HEK293T (cell line): ENCODE measurements at places on chromosomes 7 and 10.
A peak's percentile ranks its signal among the peaks of the same experiment; 100 is the strongest.

DNA sequence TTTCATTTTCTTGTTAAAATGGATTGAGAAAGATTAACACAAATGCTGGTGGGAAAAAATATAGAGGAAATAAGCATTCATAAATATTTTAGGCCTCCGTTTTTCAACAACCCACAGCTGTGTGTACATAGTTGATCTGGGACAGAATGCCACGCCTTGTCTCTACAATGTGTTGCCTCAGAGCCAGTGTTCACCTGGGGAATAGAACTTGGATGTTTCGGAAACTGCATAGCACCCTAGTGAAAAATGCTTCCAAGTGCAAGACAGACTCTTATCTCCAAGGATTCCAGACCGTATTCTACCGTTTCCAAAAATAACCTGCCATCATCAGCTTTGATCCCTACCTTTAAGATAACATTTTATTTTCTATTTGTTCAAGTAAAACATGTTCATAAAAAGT is 260.9 kb downstream of the SDK1 start:
- no peak for DNase-seq

- DNase-seq: no peak
Observed at GRCh38 chr7:42978496-42978895, 46.3 kb downstream of the MRPL32 start.

GRCh38 chr7:36925207-36925606 is 200.9 kb upstream of the AOAH start:
- DNase-seq: no peak

GRCh38 chr7:28091190-28091589 is 89.4 kb downstream of the JAZF1 start:
- no peak for DNase-seq

DNA sequence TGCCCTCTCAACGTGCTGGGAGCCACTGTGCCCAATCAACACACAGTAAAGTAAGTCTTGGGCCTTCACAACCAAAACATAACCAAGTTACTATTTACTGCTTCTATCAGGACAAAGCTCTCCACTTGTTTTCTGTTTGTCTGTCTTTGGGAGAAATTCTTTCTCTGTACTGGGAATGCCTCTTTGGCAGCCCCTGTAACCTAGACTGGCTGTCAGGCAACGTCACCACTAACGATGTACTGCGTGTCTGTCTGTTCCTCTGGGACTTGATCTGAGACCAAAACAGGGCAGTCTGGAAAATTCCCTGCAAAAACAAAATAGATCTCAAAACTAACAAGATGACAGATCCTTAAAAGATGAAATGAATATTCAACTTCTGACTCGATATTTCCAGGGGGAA is 113.0 kb downstream of the SMURF1 start:
- DNase-seq: no peak

DNA sequence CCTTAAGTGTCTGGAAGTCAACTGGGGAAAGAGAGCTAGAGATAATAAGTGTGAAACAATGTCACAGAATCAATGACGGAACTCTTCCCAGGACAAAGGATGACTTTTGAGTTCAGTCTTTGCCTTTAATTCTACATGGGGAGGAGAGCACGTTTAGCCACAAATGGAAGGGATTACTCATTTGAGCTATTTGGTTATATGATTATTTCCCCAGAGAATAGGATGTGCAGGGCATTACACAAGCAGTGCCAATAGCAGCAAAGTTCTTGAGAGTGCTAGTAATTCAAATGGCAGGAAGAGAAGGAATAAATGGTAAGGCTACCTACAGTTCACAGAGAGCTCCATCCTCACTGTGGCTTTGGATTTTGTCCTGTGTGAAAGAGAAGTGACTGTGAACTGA is 6.0 kb downstream of the EGFR start:
- no peak for DNase-seq

GRCh38 chr7:3648276-3648675 is 347.2 kb downstream of the SDK1 start:
- DNase-seq: no peak

DNA sequence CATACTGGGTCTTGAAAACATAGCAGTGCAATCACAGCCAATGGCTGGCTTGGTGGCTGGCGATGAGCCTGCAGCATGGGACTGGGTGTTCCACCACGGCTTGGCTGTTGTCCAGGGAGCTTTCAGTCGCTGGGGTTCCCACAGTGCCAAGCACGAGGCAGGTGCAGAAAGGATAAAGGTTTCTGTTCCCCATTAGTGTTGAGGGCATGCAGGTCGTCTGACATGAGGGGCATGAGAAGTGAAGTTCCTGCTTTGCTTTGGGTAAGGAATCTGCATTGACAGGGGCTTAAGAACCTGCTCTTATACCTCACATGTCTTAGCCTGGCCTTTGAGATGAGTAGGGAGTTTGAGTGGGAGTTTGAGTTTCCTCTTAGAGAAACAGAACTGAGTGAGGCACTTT is 9.0 kb upstream of the CFTR start:
- no peak for DNase-seq

DNA sequence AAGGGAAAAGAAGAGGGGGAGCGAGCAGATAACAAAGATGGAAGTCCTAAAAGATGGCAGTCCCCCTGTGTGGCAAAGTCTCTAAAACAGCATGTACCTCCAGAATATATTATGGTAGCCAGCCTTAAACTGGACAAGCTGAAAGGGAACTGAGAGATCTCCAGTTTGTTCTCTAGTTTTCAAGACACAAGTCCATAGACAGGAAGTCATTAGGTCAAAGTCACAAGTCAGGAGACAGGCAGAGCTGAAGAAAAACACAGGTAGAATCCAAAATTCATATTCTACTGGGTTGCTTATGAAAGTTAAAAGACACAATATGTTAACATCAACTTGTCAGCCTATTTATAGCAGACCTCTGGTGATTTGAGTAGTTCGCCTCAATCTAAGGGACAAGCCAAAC is 38.7 kb downstream of the FAM107B start:
- DNase-seq: no peak

- no peak for DNase-seq
Observed at GRCh38 chr10:72756674-72757385, 64.9 kb downstream of the MCU start.

DNA sequence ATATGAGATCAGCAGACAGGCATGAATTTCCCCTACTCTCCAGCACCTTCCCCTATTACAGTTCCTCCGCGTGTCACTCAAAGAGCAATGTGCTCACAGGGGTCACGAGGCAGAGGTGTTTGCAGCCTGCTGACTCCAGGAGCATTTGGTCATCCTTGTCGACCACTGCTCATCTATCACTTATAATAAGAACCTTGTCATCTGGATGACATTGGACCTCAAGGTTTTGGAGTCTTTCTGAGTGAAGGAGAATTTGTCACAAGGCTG is 32.9 kb upstream of the PLPP4 start:
- no peak for DNase-seq

GRCh38 chr10:116761883-116762282 is 19.5 kb upstream of the HSPA12A start:
- no peak for DNase-seq

DNA sequence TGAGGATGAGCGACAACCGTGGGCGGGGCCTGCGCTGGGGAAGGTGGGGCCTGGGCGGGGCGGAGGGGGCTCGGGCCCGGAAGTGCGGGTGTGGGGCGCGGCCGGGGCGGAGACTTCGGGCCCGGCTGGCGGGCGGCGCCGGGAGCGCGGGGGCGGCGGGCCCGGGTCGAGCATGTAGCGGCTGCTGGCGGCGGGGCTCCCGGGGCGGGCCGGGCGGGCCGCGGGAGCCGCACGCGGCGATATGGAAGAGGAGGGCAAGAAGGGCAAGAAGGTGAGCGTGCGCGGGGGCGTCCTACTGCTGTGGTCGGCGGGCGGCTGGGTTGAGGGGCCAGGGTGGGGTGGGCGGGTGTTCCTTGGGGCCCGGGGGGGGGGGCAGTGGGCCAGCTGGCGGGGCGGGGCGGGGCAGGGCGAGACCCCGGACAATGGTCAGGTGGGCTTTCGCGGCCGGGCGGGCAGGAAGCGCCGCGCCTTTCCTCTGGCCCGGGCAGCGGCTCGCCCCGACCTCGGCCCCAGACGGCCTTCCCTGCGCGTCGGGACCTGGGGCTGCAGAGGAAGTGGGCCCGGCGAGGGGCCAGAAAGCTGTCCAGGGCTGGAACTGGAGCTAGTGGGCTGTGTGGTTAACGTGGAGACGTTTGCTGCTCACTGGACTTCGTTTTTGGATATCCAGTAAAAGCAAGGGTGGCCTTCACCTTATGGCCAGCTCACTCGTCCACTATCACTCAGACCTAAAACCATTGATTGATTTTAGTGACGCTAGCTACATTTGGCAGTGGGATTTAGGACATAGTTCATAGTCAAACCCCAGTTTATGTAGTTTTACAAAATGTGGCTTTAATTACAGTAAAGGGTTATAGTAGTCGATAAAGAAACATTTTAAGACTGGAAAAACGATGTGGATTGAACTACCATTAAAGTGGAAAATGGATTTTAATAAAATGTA is at the start of gene CCM2:
Gene CCM2 (plus strand): TSS at position 109 of the 940 bp plus-strand sequence. CDS start 133 bp downstream, at position 242.
- peak; percentile 44 for DNase-seq

DNA sequence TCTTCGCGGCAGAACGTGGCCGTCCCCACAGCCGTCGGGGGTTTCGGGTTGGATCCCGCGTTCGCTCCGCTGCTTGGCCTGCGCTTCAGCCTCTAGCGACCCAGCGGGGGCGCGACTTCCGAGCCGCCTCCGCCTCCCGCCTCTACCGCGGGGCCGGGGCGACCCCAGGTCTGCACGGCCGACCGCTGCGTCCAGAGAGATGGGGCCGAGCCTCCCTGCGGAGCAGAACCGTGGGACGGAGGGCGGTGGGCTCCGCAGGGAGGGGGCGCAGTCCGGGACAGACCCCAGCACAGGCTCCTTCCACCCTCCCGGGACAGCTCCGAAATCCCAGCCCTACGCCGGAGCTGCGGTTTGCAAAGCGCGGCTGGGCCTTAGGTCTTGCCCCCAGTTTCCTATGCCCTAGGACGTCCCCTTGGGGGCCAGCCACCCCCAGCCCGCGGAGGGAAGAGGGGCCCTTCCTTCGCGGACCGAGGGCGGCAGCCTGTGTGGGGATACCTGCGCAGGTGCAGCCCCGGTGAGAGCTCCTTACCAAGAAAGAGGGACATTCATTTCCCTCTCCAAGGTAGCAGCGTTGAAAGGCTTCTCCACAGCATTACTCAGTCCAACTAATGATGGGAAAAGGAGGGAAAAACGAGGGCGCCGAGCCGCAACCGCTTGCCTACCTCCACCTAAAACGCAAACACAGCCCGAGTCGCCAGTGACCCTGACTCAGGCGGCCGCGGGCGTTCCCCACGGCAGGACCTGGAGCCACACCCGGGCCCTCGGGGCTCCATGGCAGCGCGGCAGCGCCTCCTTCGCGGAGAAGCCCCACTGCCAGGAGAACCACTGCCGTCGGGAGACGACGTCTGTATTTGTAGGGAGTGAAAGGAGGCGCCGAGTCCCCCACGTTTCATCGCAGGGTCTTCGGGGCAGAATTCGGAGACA is 115.7 kb downstream of the BMS1 start:
- DNase-seq: no peak

DNA sequence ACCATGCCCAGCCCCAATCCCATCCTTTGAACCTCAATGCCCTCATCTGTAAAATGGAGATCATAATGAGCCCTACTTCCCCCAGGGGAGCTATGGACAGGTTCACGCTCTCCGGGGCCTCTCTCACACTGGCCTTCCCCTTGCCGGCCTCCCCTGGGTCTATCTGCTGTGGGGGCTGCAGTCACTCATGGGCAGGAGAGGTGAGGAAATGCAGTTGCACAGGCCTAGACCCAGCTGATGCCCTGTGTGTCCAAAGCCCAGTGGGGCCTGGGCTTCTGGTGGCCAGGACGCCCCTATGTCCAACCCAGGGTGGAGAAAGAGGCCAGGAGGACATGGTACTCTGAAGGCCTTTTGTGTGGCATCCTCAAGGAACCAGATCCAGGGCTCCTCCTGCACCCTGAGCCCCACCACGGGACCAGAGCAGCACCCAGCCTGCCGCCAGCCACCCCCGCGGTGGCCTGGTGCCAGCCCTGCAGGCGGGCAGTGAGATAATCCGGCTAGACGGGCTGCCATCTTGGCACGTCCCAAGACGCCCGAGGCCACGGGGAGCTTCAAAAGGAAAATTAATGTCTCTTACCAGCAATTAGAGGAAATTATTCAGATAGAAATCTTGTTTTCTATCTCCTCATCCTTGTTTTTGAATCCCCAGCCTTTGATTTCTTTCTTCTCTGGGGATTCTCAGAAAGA is 39.0 kb downstream of the MYL10 start:
- DNase-seq: no peak

DNA sequence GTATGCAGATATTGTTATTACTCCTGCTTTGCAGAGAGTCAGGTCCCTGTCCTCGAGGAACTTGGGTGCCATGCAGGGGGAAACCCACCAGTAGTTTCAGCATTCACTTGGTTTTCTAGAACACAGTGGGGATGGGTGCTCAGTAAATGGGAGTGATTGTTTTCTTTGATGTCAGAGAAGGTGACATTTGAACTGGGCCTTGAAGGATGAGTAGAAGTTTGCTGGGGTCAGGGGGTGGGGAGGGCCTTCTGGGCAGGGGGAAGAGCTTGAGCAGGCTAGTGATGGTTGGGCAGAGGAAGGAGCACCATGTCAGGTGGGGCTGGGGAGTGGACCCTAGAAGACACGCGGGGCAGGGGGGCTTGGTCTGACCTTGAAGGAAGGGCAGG is 5.9 kb downstream of the ADAMTS14 start:
- DNase-seq: no peak

- DNase-seq: no peak
Observed at GRCh38 chr10:116877391-116877790, 28.1 kb downstream of the ENO4 start.

DNA sequence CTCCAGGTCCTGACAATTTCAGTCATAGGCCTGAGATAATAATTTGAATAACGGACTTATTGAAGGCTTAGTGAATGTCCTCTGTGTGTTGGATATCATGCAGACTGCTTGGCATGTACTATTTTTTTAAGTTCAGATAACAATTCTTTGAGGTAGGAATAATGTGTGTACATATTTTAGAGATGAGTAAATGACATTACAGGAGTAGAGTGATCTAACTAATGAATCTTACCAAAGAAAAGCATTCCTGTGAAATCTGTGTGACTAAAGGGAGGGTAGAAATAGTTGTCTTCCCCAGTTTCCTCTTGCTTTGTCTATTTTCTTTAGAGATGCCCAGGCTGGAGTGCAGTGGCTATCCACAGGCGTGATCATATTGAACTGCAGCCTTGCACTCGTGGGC is 391.8 kb upstream of the ETV1 start:
- DNase-seq: no peak

DNA sequence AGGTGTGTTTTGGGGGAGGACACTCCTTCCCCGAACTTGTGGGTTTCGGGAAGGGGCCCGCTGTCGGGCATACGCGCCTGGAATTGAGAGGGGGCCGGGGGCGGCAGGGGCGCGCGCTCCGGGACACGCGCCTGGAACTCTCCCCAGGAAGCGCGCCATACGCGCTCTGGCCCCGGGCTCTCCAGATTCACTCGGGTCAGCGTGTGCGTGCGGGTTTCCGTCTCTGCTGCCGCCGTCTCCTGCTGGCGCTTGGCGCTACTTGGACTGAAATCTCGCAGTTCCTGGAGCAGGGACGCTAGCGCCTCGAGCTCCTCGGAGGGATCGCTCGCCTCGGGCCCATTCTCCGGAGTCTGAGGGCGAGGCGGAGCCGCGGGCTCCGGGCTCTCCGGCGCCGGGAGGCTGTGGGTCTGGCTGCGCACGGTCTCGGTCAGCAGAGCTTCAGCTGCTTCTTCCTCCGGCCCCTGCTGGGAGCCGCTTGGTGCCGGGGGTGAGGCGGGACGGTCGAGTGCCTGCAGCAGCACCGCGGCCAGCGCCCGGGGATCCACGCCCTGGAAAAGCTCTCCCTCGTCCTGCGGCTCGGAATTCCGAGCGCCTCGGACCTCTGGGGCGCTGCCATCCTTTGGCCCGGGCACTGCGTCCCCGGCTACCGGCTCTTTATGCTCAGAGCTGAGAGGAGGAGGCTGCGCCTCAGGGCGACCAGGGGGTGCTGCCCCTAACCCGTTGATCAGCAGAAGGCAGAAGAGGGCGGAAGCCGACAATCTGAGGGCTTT is 1.1 kb downstream of the VGF start:
- DNase-seq: no peak

- DNase-seq: no peak
Observed at GRCh38 chr7:92850516-92850915, 14.1 kb upstream of the CDK6 start.
